Right atrium auricular region (tissue), 2 donors: ENCODE measurements at places on chromosomes 16 and 17. TPM values are rescaled to one million over a fixed set of nuclear protein-coding genes. Genes with fewer than 3 reads are reported as not detected.
A peak's percentile ranks its signal among the peaks of the same experiment; 100 is the strongest.

Gene SMIM5
- 6.4 TPM for total RNA-seq

Gene UMOD
- total RNA-seq = not detected

Gene MPO
- total RNA-seq = 0.30 TPM

Gene MSLN
- 94.6 TPM for total RNA-seq

Gene STX1B
- 1.3 TPM for total RNA-seq

Gene GALK1
- 21.0 TPM for total RNA-seq

Gene KRTAP9-4
- total RNA-seq = not detected

Gene CIBAR2
- not detected for total RNA-seq

- no peaks in the 10 kb centered on the region for H3K4me1 ChIP-seq
- H3K4me3 ChIP-seq = no peak overlapping the region
- H3K36me3 ChIP-seq = no peaks in the 10 kb centered on the region
- H3K27me3 ChIP-seq = no peaks in the 10 kb centered on the region
- no peak overlapping the region for H3K27ac ChIP-seq
- DNase-seq = no peak
These were observed 10.0 kb downstream of the TMEM235 start for GRCh38 chr17:78241277-78242023.

DNA sequence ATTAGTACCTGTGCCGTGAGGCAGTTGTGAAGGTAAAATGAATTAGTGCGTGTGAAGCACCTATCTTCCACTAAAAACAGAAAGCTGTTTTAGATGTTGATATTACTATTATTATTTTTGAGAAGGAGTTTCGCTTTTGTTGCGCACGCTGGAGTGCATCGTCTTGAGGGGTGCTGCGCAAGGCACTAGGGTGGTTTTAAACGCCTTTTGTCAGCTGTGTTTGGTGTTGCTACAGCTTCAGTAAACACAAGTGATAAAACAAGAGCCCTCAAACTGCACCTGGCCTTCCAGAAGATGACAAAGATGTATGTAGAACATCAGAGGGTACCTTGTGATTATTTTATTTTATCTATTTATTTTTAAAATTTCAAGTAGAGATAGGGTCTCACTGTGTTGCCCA lies 38.2 kb downstream of the PLCG2 start:
- H3K4me3 ChIP-seq = no peak overlapping the region
- no peaks in the 10 kb centered on the region for H3K27me3 ChIP-seq
- no peaks in the 10 kb centered on the region for H3K36me3 ChIP-seq

- no peak overlapping the region for H3K27ac ChIP-seq
- H3K36me3 ChIP-seq = no peaks in the 10 kb centered on the region
- no peak for DNase-seq
- no peaks in the 10 kb centered on the region for H3K27me3 ChIP-seq
These were observed 94.6 kb downstream of the RGS9 start for GRCh38 chr17:65231662-65232335.

DNA sequence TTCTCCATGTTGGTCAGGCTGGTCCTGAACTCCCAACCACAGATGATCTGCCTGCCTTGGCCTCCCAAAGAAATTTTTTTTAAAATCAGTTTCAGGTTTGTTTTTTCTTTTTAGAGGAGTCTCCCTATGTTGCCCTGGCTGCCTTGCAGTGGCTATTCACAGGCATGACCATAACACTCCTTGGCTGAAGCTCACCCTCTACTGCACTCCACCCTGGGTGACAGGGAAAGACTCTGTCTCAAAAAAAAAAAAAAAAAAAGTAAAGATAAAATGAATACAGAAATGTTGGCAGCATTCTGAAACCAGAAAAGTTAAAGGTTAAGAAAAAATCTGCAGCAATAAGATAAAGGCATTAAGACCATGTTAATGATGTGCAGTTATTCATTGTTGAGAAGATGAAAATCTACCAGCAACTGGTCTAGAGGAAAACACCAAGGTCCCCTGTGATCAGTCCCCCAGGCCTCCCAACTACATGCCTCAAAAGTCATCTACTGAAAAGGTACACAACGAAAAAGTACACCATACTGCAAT lies 15.1 kb downstream of the YWHAE start:
- no peaks in the 10 kb centered on the region for H3K36me3 ChIP-seq
- DNase-seq = no peak
- H3K4me1 ChIP-seq = peaks cover 92% of the 10 kb centered on the region
- H3K4me3 ChIP-seq = no peak overlapping the region
- peak overlapping the region; percentile 20 for H3K27ac ChIP-seq

- no peak for DNase-seq
- no peak overlapping the region for H3K4me3 ChIP-seq
- H3K27ac ChIP-seq = no peak overlapping the region
- no peaks in the 10 kb centered on the region for H3K27me3 ChIP-seq
- no peaks in the 10 kb centered on the region for H3K36me3 ChIP-seq
- H3K4me1 ChIP-seq = no peaks in the 10 kb centered on the region
These were observed 197.1 kb downstream of the ABCC12 start for GRCh38 chr16:47958726-47959125.

GRCh38 chr17:34171245-34171818 lies 83.8 kb upstream of the CCL2 start:
- peak; percentile 84 for DNase-seq
- peaks cover under 1% of the 10 kb centered on the region for H3K4me1 ChIP-seq
- no peaks in the 10 kb centered on the region for H3K27me3 ChIP-seq
- no peaks in the 10 kb centered on the region for H3K36me3 ChIP-seq
- H3K4me3 ChIP-seq = no peak overlapping the region

- no peak overlapping the region for H3K27ac ChIP-seq
- no peaks in the 10 kb centered on the region for H3K36me3 ChIP-seq
- H3K4me1 ChIP-seq = no peaks in the 10 kb centered on the region
- DNase-seq = no peak
- no peaks in the 10 kb centered on the region for H3K27me3 ChIP-seq
These were observed 320.1 kb downstream of the C16orf95 start for GRCh38 chr16:86997058-86997457.

GRCh38 chr16:4409081-4409932 lies 7.1 kb downstream of the CORO7 start:
- no peak overlapping the region for H3K4me3 ChIP-seq
- DNase-seq = no peak
- no peaks in the 10 kb centered on the region for H3K27me3 ChIP-seq

DNA sequence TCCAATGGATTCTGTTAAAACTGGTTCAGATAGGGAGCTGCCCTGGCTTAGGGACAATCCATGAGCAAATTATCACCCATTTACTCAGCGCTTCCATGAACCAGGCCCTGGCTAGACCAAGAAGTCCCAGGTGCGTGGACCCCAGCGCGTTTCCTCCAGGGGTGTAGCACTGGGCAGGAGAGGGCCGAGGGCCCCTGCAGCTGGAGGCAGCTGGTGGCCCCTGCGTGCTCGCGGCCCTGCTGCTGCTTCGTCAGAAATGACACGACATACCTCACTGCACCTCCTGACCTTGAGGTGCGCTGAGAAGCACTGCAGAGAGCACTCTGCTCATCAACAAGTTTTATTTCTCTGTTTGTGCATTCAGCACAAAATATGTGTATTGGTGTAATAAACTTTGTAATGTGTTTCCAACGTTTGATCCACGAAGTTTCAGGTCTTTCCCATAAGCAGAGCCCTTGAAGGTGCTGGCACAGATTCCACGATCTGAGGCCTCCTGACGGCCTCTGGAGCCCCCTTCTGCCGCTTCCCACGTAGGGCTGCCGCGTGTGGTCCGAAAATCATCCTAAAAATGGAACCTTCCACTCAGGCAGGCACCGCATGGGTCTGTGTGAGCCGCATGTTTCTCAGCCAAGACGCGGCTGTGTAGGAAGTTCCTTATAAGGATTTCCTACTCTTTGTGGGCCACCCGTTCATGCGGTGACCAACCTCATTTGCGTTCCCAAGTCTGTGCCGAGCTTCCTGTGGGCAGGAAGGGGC lies 50.8 kb upstream of the ZCCHC14 start:
- H3K4me3 ChIP-seq = no peak overlapping the region
- no peak for DNase-seq
- no peaks in the 10 kb centered on the region for H3K27me3 ChIP-seq
- no peaks in the 10 kb centered on the region for H3K36me3 ChIP-seq
- H3K27ac ChIP-seq = no peak overlapping the region

DNA sequence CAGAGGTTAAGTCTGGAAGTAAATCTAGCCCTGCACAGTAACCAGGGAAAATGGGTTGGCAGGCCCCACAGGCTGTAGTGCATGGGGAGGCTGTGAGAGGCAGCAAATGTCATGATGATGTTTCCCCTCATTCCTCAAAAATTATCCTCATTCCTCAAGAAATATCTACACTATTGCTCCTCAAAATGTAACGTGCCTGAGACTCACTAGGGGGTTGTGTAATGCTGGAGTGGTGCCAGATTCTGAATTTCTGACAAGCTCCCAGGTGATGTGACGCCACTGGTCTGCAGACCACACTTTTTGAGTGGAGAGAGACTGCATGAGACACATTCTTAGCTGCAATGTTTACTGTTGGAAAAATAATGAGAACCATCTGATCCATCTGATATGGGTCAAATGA lies 1.2 kb upstream of the MPP3 start:
- no peaks in the 10 kb centered on the region for H3K27me3 ChIP-seq
- no peak overlapping the region for H3K27ac ChIP-seq
- peaks cover 23% of the 10 kb centered on the region for H3K36me3 ChIP-seq

DNA sequence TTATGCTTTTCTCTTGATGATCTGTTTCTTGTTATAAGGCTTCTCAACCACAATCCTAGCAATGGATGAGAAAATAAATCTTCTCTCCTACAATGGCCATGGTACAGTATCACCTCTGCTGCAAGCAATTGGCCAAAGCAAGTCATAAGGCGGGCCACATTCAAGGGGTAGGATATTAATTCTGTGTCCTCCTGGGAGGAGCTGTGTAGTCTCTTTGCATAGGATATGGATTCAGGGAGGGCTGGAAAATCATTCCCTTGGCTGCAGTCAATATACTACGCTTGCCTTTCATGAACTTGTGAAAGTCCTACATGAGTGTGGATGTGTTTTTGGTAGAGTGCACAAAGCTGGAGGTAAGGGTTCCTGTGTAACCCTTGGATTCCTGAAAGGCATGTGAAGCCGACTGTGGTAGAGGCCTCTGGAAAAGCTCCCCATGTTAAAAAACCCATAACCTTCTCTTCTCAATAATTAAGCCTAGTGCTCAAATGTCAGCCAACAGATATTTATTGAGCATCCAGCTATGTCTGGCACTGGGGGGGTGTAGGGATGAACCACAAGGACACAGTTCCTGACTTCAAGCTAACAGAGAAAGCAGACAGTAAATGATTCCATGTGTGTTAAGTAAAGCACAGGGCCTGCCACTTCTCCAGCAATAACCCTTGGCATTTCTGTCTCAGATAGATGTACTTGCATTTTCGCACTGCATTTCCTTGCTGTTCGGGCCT lies 147.6 kb upstream of the HS3ST3A1 start:
- DNase-seq = no peak
- no peak overlapping the region for H3K27ac ChIP-seq
- H3K4me1 ChIP-seq = peaks cover 4% of the 10 kb centered on the region
- no peaks in the 10 kb centered on the region for H3K36me3 ChIP-seq
- H3K27me3 ChIP-seq = no peaks in the 10 kb centered on the region
- H3K4me3 ChIP-seq = no peak overlapping the region

GRCh38 chr16:49452108-49452507 lies 78.5 kb downstream of the C16orf78 start:
- no peaks in the 10 kb centered on the region for H3K36me3 ChIP-seq
- DNase-seq = no peak
- H3K4me3 ChIP-seq = peak overlapping the region; percentile 13
- no peaks in the 10 kb centered on the region for H3K4me1 ChIP-seq

DNA sequence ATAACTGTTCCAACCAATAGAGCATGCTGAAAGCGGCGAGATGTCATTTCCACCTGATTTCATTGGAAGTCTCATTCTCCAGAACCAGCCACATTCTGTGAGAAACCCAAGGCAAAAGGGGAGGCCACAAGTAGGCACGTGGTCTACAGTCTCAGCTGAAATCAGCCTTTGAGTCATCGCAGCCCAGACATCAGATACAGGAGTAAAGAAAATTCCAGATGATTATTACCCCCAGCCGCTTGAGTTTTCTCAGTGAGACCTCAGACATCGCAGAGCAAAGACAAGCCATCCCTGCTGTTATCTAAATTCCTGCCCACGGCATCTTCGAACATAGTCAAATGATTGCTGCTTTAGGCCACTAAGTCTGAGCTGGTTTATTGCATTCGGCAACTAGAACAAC lies 23.1 kb downstream of the STAT3 start:
- DNase-seq = no peak
- no peaks in the 10 kb centered on the region for H3K4me1 ChIP-seq
- no peaks in the 10 kb centered on the region for H3K36me3 ChIP-seq
- H3K27me3 ChIP-seq = no peaks in the 10 kb centered on the region
- H3K4me3 ChIP-seq = no peak overlapping the region

DNA sequence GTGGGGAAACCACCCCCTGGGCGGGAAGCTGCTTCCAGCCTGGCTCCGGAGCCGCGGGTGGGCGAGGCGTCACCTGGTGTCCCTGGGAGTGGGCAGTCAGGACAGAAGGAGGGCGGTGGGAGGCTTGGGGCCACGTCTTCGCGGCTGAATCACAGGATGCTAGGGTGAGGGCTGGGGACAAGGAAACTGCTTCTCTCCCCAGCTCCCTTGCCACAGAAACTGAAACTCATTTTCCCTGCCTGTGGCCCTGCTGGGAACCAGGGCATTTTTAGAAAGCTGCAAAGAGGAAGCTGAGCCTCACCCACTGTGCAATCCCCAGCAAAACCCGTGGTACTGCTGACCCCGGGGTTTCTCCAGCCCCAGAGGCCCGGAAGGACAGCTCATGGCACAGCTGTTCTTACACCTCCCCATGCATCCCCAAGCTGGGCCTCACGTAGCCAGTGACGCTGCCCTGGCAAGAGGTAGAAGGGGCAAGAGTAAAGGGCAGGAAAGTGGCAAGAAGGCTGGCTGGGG lies 8.2 kb downstream of the RHBDF2 start:
- peak overlapping the region; percentile 71 for H3K27ac ChIP-seq
- no peaks in the 10 kb centered on the region for H3K4me1 ChIP-seq
- no peaks in the 10 kb centered on the region for H3K36me3 ChIP-seq

DNA sequence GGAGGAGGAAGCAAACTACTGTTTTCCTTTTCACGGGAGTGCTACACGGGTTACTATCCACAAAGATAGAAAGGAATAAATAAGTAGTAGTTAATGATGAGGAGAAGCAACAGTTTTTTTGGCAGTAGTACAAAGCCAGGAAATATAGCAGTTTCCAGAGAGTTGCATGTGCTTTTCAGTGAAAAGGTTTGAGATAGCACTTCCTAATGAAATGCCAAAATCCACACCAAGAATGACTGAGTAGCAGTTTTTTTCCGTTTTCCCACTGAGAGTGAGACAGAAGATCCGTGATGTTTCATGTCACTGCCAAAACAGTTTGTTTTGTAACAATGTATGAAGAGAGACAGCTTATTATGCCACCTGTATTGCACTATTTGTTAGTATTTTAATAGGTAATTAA lies 129.1 kb downstream of the STX8 start:
- H3K27me3 ChIP-seq = no peaks in the 10 kb centered on the region
- no peak overlapping the region for H3K4me3 ChIP-seq
- H3K27ac ChIP-seq = no peak overlapping the region

GRCh38 chr17:75059369-75060345 lies 12.6 kb downstream of the KCTD2 start:
- no peaks in the 10 kb centered on the region for H3K4me1 ChIP-seq
- no peak overlapping the region for H3K4me3 ChIP-seq
- H3K36me3 ChIP-seq = peaks cover 50% of the 10 kb centered on the region
- H3K27me3 ChIP-seq = no peaks in the 10 kb centered on the region
- peak overlapping the region; percentile 77 for H3K27ac ChIP-seq

- no peaks in the 10 kb centered on the region for H3K4me1 ChIP-seq
- no peak for DNase-seq
- H3K4me3 ChIP-seq = no peak overlapping the region
These were observed 14.2 kb upstream of the SYT17 start for GRCh38 chr16:19153876-19154275.
